NCI-H146 (cell line): ENCODE measurements at places on chromosomes 4 and X.

GRCh38 chr4:94370533-94371254, 28.1 kb upstream of the HPGDS start:
- no peak for DNase-seq

- DNase-seq, result no peak
These were observed 132.3 kb downstream of the CBR4 start for GRCh38 chr4:168877511-168878491.

GRCh38 chr4:32988165-32988811, 2268.1 kb downstream of the PCDH7 start:
- DNase-seq, result no peak

DNA sequence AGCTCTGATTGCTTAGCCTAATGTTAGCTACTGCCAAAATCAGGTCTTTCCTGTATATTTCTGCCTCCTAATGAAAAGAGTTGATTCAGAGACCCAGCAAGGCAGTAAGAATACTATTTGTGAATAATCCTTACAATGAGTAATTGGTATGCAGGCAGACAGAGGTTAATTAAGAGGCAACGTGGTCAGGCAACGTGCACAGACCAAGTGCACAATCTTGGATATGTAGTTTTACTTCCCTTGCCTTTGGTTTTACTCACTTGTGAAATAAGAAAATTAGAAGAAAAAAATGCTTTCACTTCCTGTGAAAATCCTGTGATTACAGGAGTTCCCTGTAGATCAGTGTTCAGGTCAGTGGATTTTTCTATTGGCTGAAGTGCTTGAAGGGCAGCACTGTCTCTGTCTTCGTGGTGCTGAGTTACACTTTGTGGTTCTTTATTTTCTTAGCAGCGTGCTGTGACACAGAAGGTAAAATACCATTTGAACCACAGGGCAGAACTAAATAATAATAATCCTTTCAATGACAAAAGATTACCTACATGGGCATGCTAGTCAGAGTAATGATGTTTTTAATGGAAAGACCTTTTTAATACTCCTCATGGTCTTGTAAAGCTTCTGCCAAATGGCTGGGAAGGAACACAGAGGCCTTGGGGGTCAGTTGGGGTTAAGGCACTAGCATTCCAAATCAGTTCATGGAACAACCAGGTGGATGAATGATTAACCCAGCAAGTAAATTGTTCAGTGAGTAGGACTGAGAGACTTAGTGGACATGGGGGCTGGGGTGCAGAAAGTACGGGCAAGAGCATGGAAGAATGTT, 430.9 kb downstream of the MAPK10 start:
- no peak for DNase-seq

GRCh38 chr4:38322714-38323113, 341.3 kb upstream of the KLF3 start:
- no peak for DNase-seq

DNA sequence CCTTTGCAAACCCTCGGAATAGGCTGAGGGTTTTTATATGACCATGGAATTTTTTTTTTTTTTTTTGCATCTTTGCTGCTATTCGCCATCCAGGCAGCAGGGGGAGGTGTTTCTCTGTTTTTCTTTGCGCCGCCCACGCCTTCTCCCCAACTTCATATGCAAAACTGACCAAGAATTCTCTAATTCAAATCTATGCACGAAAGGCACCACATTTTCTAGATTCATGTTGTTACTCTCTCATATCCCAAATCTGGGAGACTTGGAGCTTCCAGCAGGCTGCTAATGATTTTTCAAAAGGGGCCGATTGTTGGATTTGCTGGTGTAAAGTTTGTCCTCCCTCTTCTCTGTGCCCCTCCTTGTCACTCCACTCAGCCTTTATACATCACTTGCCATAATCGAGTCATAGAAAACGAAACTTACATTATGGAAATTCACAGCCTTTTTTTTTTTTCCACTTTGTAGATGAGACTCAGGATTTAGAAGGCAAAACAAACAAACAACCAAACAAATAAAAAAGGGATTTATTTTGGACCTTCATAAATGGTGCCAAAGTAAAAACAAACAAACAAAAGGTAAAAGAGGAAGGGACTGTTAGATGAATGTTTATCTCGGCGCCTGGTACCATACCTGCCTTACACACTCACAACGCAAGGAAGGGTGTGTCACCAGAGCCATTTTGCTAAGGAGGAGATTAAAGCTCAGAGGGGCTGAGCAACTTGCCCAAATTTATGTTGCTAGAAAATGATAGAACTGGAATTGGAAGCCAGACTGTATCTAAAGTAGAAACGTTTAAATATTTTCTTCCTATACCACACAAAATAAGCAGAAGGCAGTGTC, 29.3 kb upstream of the BOD1L1 start:
- peak; percentile 41 for DNase-seq

DNA sequence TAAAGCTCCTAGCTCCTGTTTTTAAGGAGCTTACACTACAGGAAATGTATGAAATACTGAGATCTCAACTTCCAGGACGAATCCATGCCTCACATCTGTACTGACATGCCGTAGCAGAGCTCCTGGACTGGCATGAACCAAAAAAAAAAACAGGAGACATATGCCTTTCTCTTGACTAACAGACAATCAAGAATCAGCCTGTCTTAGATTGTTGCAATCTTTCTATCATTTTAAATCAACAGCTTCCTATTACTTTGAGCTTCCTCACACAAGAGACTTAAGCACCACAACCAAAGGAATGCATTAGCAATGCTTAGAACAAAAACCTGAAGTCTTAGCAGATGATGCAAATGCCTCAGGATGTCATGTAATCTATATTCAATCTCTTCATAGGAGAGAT, 34.7 kb upstream of the AREG start:
- no peak for DNase-seq

- peak; percentile 65 for DNase-seq
These were observed 63.7 kb downstream of the TMEM164 start for GRCh38 chrX:110066488-110067225.

DNA sequence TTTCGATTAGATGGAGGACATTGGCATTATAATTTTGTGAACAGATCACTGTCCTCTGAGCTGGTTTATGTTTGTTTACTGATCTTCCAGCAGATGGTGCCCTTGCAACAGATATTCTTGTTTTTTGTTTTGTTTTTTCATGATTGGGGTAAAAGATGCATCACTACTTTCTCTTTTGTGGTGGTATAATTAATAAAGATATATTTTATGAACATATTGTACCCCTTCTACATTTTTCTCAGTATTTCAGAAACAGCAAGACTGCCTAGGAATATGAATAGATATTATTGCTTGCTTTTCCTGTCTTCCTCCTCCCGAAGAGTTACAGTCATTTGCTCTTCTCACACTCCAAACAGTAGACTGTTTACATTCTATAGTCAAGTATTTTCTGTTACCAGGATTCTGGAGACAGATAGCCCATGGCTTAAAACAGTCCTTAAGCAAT, 905.2 kb downstream of the TRAM1L1 start:
- DNase-seq, result no peak

DNA sequence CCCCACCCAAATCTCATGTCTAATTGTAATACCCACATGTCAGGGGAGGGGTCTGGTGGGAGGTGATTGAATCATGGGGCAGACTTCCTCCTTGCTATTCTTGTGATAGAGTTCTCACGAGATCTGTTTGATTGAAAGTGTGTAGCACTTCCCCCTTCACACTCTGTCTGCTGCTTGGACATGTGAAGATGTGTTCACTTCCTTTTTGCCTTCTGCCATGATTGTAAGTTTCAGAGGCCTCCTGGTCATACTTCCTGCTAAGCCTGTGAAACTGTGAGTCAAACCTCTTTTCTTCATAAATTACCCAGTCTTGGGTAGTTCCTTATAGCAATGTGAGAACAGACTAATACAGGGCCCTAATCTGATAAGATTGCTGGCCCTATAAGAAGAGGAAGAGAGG, 1514.8 kb downstream of the RPA4 start:
- no peak for DNase-seq

DNA sequence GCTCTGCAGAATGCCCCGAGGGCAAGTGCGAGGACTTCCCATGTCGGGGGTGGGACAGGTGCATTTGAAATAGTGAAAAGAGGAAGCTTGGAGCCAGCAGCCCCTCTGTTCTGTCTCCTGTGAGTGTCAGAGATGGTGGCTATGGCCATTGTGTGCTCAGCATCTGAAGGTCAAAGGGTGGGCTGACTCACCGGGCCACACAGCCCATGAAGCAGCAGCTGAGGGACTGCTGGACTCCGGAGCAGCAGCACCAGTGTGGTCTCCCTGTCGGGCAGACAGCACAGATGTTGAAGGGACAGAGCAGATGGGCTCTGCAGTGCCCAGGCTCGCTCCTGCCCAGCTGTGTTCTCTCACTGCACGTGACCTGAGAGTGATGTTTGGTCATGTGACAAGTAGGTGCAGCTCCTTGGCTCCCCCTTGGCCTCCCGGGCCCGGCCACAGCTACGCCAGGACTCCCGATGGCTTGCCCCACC, 53.5 kb downstream of the TBC1D14 start:
- peak; percentile 74 for DNase-seq

DNA sequence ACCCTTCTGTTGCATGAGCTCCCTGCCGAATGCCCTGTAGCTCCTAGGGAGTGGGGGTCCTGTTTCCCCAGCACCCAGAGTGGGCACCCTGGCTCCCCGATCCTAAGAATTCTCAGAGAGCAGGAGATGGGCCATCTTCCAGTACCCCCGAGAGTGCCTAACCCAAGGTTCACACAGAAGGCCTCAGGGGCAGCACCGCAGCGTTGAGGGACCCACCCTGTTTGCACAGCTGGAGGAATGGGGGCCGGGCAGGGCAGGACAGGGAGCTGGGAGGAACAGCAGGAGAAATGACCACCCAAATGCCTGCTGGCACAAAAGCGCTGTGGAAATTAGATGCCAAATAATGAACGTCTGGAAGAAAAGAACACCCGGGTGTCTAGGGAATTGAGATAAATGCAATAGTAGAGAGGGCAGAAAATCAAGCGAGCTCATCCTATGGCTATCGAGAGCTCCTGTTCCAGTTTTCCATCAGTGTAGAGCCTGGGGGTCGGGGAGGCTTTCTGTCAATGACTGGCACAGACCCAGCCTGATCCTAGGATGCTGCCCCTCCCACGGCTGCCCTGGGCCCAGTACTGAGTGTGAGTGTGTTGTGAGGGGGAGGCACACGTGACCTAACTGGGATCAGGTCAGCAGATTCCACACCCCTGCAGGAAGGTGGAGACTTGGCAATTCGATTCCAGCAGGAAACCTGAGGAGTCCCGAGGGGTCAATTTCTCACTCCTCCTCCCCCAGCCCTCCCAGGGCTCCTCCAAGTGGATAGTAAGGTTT, 25.7 kb downstream of the SEPTIN6 start:
- no peak for DNase-seq

GRCh38 chrX:103817502-103817901, 14.6 kb downstream of the RAB9B start:
- peak; percentile 43 for DNase-seq

GRCh38 chr4:40962551-40963180, 212.9 kb downstream of the NSUN7 start:
- no peak for DNase-seq

DNA sequence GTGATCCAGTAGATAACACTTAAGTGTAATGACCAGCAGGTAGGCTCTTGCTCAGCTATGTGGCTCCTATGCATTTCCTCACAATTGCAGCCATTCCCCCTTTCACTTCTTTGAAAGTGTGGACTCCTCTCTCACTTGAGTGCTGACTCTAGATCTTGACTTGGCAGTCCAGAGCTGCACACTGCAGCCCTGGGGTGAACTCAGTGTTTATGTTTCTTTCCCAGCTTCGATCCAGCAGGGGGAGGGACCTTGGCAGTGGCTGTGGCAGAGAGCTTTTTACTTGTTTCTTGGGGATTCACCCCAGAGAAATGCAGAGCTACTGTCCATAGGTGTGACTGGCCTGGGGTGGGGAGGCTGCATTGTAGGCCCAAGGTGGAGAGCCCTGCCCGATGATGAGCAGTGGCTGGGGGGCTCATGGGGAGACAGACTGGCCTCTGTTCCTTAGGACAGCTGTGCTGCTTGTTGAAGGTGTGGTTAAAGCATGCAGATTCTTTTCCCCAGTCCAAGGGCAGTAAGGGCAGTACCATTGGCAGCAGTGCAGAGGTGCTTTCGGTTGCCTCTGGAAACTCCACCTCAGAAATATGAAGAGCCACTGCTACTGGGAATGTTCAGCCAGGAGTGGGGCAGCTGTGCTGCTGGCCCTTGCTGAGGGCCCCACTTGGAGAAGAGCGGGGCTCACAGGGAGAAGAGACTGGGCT, 134.7 kb downstream of the SH3BGRL start:
- no peak for DNase-seq
